ENCODE measurements at places on chromosomes 5 and 9. TPM values are rescaled to one million over a fixed set of nuclear protein-coding genes. Genes with fewer than 3 reads are reported as not detected.

CCDC180 gene
- total RNA-seq: 4.6 TPM

- H3K27me3 ChIP-seq: no peaks in the 10 kb centered on the region
- no peaks in the 10 kb centered on the region for H3K36me3 ChIP-seq
- H3K4me1 ChIP-seq: peaks cover 8% of the 10 kb centered on the region
These were observed 219.3 kb upstream of the IER5L start for GRCh38 chr9:129397335-129397734.

DNA sequence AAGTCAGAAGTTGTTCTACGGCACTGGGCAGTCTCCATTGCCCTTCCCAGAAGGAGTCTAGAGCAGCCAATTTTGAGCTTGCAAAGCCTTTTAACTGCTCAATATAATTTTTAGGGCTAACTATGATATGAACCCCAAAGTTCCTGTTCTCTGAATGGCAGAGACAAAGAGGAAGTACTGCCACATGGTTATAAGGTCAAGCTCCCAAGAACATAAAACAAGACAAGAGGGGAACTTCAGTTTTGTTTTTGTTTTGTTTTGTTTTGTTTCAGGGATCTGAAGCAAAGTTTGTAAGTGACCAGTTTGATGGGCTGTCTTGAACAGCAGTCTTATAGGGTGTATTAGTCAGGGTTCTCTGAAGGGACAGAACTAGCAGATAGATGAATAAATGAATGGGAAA is 11.9 kb upstream of the SMC2 start:
- H3K4me3 ChIP-seq: no peak overlapping the region
- DNase-seq: no peak
- H3K27me3 ChIP-seq: no peaks in the 10 kb centered on the region
- no peaks in the 10 kb centered on the region for H3K36me3 ChIP-seq
- no peaks in the 10 kb centered on the region for H3K4me1 ChIP-seq
- no peak overlapping the region for H3K27ac ChIP-seq

KCNV2 gene
- total RNA-seq: not detected

GRCh38 chr5:56190497-56190896 is 42.6 kb downstream of the ANKRD55 start:
- peak; percentile 52 for DNase-seq
- H3K4me1 ChIP-seq: peaks cover 14% of the 10 kb centered on the region
- no peaks in the 10 kb centered on the region for H3K36me3 ChIP-seq
- H3K27me3 ChIP-seq: no peaks in the 10 kb centered on the region
- H3K27ac ChIP-seq: no peak overlapping the region
- no peak overlapping the region for H3K4me3 ChIP-seq

DNA sequence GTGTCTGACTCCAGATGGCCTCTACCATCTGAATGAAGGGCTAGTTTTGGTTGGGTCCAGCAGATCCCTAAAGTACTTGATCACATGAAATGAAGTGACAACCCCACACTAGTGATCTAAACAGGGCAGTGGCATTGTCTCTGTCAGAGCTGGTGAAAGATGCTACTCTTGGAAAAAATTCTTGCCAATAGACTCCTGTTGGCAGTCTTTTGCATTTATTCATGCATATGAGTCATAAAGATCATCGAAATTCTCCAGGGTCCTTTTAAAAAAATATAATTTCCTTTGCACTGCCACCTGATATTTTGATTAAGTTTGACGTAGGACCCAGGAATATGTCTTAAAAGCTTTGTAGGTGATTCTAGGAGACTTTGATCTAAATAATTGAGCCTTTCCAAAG is 135.1 kb upstream of the ELL2 start:
- DNase-seq: no peak
- H3K4me3 ChIP-seq: no peak overlapping the region
- H3K27ac ChIP-seq: no peak overlapping the region
- no peaks in the 10 kb centered on the region for H3K36me3 ChIP-seq
- H3K27me3 ChIP-seq: no peaks in the 10 kb centered on the region

DNA sequence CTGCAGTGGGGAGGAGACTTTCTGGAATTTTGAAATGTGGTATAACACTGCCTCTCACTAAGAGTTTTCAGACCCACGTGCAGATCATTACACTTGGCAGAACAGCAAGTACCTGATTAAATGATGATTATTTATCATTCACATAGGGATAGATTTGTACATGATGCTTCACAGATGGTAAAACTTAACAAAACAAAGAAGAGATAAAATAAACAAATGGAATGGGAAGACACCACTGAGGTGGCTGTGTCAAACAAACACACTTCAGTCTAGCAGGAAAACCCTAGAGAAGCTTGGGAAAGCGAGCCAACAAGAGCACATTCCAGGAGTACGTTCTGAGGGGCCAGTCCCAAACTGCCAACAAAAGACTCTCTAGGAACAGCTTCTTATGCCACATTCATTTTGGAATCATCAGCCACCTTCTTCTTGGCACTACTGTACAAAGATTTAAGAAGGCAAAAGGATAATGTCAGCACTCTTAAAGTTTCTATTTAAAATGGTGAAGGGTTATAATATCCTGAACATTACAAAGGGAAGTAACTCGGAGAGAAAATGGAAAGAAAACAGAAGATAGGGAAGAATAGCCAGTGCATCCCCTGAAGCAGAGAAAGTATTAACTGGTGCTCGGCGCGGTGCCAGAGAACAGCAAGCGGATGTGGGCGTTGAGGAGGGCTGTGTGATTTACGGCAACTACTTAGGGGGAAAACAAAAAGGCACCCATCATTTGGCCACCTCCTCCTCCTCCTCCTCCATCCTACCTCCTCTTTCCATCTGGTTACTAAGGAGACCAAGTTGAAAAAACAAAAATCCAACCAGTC is 1.6 kb downstream of the MED27 start:
- peaks cover 41% of the 10 kb centered on the region for H3K36me3 ChIP-seq
- H3K4me3 ChIP-seq: peak overlapping the region; percentile 96

PCYOX1L gene
- 2.9 TPM for total RNA-seq

SPINK4 gene
- total RNA-seq: not detected
